Stimulated activated effector memory CD8-positive, alpha-beta T cell treated with anti-CD3 and anti-CD28 coated beads, Interleukin-12 subunit alpha, Interleukin-12 subunit beta, amount 100 ng/mL, for 72 hours (primary cell): ENCODE measurements at places on chromosomes 13 and 19.

DNA sequence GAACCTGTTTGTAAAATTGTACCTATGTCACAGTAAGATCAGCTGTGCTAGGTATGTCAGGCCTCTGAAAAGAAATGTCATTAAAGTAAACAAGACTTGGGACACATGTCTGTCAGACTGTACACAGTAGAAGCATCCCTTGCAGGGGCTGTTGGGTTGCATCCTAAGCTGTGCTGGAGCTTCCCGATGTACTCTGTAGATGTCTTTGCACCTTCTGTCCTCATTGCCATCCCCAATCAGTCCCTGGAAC, 48.7 kb upstream of the GPR183 start:
- no peak for DNase-seq

DNA sequence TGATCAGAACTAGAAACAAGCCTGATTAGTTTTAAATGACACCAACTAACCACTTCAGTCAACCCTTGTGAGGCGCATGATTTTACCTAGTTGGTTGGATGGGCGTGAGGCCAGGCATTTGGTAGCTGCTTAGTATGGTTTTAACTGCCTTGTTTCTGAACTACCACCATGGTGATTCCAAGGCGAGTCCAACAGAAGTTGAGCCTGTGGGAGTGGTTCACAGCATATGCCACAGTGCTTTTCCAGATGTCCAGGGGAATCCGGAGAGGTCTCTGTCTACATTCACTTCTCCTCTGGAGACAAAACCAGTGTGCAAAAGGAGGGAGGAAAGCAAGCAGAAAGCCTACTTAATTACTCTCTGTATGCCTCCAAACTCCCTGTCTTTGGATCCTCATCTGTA, 524.1 kb downstream of the GPC6 start:
- no peak for DNase-seq

DNA sequence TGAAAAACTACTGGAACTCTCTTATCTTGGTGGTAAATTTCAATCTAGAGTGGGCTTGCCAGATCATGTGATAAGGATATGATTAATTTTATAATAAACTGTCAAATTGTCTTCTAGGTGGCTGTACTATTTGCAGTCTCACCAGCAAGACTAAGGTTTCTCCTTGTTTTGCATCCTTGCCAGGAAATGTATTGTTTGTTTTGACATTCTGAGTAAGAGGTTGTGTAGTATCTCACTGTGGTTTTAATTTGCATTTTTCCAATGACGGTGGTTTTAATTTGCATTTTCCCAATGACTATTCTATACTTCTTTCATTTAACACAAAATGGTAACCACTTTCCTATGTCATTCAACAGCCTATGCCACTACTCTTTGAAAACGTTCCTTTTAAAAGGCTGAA, 2.0 kb downstream of the CAB39L start:
- no peak for DNase-seq

GRCh38 chr13:41411522-41411921, 45.8 kb upstream of the RGCC start:
- peak; percentile 48 for DNase-seq

DNA sequence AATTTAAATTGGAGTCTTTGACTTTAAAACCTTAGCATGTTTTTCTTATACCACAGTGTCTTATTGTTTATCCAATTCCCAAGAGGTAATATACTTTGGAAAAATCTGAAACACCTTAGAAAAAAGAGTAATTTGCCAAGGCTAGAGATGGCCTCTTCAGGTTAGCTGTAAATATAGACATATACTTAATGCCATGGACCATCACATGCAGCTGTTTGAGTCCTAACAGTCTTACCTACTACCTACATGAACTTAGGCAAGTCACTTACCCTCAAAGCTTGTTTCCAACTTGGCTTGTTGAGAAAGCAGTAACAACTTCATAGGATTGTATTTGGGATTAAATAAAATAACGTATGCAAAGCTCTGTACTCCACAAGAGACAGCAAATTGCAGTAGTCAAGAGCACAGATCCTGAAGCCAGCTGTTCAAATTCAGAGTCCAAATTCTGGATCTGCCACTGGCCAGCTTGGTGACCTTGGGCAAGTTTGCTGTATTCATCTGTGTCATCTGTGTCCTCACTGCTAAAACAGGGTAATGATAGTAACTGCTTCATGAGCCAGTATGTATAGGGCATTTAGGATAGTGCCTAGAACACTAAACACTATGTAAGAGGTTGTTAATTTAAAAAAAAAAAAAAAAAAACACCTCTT, 13.2 kb upstream of the SPART start:
- no peak for DNase-seq

DNA sequence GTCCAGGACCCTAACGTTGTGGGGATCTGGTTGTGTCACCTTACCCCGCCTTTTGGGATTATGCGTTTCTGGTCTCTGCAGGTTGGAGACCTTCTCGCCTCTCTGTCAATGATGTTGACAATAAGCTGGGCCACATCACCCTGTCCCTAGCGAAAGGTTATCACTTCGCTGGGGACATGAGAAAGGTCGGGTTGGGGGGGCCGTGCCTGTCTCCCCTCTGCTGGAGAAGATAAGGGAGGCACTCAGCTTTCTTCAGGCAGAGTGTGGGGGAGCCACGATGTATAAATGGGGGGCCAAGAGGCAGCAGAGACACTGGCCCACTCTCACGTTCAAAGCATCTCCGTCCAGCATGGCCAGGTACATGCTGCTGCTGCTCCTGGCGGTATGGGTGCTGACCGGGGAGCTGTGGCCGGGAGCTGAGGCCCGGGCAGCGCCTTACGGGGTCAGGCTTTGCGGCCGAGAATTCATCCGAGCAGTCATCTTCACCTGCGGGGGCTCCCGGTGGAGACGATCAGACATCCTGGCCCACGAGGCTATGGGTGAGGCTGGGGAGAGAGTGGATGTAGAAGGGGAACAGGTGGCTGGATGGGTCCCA, at the start of gene RLN3:
RLN3 (plus strand) TSS at position 293 of the 595 bp plus-strand sequence; CDS start at position 350, 57 bp downstream.
- DNase-seq: no peak

GRCh38 chr19:1282588-1283206, 3.0 kb upstream of the EFNA2 start:
- no peak for DNase-seq

GRCh38 chr13:72061613-72062012, 194.6 kb upstream of the DACH1 start:
- DNase-seq: no peak

DNA sequence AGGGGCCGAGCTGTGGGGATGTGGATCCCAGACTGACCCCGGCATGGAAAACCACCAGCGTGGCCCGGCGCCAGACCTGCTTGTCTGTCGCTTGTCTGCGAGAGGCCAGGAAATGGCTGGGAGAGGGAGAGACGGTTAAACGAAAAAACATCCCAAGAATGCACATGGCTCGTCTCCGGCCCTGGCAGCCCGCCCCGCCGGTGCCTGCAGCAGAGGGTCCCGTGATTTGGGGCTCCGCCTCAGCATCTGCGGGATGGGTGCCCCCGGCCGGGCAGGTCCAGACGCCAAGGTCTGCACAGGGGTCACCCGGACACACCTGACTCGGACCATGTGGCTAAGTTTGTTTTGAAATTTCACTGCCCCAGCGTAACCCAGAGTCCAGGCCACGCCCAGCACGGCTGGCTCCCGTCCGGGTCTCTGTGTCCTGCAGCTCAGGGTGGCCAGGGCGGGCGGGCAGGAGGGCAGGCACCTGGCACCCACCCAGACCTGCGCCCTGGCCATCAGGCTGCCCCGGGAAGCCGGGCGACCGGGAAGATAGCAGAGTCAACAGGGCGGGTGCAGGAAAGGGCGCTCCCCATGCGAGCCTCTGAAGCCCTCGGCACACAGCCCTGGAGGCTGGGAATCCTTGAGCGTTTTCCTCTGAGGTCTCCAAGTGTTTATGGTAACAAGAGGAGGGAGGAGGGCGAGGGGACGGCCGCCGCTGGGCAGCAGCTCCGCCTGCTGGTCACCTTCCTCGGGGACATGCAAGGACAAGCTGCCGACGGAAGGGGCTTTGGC, 103.2 kb downstream of the GADD45B start:
- peak; percentile 81 for DNase-seq

- DNase-seq: no peak
Observed at GRCh38 chr19:48711106-48711662, 8.3 kb downstream of the MAMSTR start.

DNA sequence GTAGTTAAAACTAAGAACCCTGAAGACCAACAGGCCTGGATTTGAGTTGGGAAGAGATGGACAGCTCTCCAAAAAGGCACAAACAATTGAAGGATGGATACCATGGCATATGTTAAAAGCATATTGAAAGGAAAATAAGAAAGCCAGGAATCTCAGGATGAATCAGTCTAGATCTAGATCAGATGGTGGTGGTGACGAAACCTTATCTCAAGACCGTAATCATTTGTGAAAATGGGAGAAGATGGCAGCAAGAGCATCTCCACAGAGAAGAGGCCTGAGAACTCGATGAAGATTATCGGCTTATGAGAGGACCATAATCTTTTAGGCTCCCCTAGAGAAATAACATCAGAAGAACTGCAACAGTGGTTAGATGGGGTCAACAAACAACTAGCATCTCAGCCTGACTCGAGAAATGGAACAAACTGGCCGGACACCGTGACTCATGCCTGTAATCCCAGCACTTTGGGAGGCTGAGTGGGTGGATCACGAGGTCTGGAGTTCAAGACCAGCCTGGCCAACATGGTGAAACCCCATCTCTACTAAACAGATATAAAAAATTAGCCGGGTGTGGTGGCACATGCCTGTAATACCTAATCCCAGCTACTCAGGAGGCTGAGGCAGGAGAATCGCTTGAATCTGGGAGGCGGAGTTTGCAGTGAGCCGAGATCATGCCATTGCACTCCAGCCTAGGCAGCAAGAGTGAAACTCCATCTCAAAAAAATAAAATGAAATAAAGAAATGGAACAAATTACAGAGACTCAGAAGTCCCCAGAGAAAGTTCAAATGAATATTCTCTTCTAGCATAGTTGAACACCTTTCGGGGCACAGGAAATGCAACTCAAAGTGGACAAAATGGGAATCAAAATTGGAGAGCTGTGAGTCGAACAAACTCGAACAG, 47.6 kb downstream of the FOXO1 start:
- peak; percentile 28 for DNase-seq

DNA sequence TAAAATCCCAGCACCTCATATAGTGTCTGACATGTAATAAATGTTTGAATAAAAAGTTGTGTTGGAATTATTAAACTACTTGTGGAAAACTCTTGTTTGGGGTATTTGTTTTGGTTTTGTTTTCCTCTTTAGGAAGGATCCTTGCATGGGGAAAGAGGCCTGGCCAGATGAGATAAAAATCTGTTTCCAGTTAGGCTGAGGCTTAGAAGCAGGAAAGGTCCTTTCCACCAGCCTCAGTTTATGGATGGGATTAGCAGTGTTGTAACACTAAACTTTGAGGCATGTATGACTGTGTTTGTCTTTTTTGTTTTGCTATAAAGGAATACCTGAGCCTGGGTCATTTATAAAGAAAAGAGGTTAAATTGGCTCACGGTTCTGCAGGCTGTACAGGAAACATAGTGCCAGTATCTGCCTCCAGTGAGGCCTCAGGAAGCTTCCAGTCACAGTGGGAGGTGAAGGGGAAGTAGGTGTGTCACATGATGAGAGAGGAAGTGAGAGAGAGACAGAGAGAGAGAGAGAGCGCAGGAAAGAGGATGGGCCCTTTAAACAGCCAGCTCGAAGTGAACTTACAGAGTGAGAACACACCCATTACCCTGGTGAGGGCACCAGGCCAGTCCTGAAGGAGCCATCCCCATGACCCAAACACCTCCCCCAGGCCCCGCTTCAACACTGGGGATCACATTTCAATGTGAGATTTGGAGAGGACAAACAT, 21.6 kb downstream of the SPATA13 start:
- DNase-seq: no peak

- DNase-seq: no peak
Observed at GRCh38 chr13:71477735-71478134, 389.3 kb downstream of the DACH1 start.

GRCh38 chr19:16456652-16457194, 15.0 kb downstream of the EPS15L1 start:
- DNase-seq: no peak

DNA sequence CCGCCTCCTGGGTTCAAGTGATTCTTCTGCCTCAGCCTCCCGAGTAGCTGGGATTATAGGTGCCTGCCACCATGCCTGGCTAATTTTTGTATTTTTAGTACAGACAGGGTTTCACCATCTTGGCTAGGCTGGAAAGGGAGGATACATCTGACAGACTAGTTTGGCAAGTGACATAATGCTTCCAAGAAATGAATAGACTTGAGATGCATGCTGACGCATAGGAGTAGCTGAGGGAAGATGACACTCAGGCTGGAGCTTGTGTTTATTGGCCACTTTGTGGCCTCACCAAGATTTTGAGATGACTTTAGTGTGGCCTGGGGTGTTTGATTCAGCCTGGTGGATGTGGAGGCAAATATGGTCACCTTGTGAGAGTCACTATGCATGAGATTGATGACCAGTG, 4.0 kb downstream of the ZNF586 start:
- no peak for DNase-seq

- no peak for DNase-seq
Observed at GRCh38 chr19:47693903-47694302, 19.3 kb upstream of the EHD2 start.

GRCh38 chr13:45788011-45788410, 63.5 kb downstream of the SIAH3 start:
- DNase-seq: no peak

DNA sequence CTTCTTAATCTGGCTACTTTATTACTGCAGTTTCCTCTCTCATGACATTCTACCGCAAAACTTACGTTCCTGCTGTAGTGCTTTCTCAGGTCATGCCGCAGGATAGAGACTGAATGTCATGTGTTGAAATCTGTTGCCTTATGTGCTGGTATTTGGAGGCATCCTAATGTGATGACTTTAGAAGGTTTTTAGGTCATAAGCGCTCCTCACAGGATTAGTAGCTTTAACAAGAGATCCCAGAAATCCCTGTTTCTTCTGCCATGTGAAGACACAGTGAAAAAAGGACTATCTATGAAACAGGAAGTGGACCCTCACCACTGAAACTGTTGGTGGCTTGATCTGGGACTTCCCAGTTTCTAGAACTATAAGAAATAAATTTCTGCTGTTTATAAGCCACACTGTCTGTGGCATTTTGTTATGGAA, 209.3 kb downstream of the LACC1 start:
- no peak for DNase-seq

- DNase-seq: no peak
Observed at GRCh38 chr13:52130641-52131040, 1.8 kb upstream of the NEK5 start.

GRCh38 chr13:105971738-105972137, 563.7 kb downstream of the EFNB2 start:
- DNase-seq: no peak

DNA sequence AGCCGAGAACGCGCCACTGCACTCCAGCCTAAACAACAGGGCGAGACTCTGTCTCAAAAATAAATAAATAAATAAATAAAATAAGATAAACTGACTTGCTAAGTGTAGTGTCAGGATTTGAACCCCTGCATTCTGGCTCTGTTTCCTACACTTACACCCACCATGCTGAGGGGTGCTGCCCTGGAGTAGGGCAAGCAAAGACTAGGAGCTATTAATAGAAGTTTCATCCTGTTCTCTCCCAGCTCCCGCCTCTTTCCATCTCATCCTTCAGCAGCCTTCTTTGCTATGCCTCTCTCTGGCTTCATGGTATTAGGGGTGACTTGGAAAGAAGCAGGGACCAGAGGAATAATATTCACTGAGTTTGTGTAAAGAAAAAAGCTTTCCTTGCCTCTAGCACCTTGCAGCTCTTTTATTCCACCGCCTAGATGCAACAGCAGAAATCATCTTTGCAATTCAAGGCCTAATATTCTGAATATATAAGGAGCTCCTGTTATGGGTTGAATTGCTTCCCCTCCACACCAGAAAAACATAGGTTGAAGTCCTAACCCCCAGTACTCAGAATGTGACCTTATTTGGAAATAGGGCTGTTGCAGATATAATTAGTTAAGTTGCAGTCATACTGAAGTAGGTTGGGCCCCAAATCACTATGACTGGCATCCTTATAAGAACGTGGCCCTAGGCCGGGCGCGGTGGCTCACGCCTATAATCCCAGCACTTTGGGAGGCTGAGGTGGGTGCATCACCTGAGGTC, 8.7 kb upstream of the PLAUR start:
- DNase-seq: no peak
